ENCODE measurements at places on chromosomes 3 and 15.

DNA sequence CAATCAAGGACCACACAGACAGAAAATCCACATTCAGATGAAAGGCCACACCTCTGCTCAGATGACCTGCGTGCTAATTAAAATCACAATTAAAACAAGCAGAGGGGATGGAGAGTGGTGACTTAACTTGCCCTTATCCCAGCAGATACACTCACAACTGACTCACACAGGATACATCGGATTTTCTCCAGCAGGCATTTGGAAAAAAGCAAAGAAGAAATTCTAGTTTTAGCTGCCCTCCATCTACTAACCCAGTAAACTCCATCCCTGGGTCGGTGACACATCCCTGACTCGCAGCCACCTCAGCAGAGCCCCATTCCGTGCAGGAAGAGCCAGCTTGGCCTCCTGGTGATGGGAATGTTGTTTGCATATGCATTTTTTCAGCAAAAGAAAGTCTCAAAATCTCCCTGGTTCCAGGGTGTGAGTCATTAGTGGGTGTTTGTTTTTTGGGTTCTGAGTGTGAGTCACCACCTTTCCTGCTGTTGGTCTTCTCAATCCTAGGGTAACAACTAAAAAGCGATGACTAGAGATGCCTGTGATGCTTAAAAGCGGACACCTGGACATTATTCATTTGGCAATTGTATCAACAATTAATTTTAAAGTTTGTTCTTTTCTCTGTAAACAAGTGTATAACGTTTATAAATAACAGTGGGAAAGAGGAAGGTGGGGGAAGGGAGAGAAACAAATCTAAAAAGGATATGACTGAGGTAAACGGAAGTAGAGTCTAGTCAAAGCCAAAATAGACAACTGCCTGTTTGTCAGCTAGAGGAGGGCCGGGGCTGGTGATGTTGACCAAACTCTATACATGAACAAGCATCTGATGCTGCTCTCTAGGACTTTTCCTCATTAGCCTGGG is 49.8 kb upstream of the SLC4A7 start:
- no peaks in the 10 kb centered on the region for H3K27me3 ChIP-seq
- peak; percentile 10 for DNase-seq

GRCh38 chr3:37115446-37115845 is 58.9 kb downstream of the LRRFIP2 start:
- H3K27me3 ChIP-seq = no peaks in the 10 kb centered on the region
- H3K36me3 ChIP-seq = no peaks in the 10 kb centered on the region
- no peaks in the 10 kb centered on the region for H3K4me1 ChIP-seq
- DNase-seq = no peak
- H3K27ac ChIP-seq = no peak overlapping the region

- no peak overlapping the region for H3K27ac ChIP-seq
- H3K36me3 ChIP-seq = no peaks in the 10 kb centered on the region
- H3K4me1 ChIP-seq = no peaks in the 10 kb centered on the region
- H3K27me3 ChIP-seq = no peaks in the 10 kb centered on the region
- no peak for DNase-seq
- H3K4me3 ChIP-seq = no peak overlapping the region
These were observed 30.4 kb upstream of the BDH1 start for GRCh38 chr3:197586181-197586580.

- DNase-seq = no peak
- peaks cover 12% of the 10 kb centered on the region for H3K4me1 ChIP-seq
- H3K36me3 ChIP-seq = no peaks in the 10 kb centered on the region
These were observed 4.7 kb upstream of the CLDN1 start for GRCh38 chr3:190326930-190327329.

GRCh38 chr3:120093119-120093910 is 932 bp downstream of the GSK3B start:
- no peaks in the 10 kb centered on the region for H3K27me3 ChIP-seq
- peak overlapping the region; percentile 81 for H3K27ac ChIP-seq
- H3K36me3 ChIP-seq = no peaks in the 10 kb centered on the region
- DNase-seq = no peak
- peaks cover 27% of the 10 kb centered on the region for H3K4me1 ChIP-seq

DNA sequence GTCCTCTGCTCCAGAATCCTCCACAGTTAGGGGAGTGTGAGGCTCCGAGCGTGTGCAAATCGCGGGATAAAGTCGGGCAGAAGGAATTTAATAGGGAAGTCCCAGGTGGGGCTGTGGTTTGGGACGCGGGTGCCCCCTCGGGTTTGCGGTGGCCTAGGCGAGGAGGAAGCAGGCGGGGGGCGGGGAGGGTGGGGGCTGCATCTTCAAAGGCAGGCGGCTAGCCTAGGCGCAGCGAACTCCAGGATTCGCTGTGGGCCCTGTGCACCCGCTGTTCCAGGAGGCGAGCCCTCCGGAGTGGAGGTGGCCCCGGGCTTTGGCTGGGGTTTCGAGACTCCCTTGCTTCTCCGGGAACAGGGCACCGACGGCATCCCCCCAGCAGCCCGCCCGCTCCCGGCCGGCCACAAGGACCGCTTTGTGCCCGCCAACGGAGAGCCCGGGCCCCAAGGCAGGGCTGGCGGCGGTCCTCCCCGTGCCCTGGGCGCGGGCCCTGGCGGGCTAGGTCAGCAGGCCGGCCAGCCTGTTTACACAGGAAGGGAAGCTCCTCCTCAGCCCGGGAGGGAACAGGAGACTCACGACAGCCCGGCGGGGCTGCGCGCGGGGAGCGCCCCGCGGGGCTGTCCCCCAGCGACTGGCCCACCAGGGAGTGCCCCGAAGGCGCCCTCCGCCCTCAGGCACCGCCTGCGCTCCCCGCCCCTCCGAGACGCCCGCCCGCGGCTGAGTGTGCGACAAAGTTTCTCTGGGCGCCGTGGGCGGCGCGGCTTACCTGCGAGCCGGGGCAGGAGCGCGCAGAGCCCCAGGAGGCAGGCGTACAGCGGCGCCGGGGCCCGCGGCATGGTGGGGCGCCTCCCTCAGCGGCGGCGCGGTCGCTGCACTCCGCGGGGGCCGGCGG is 753 bp downstream of the ITGB5 start:
- H3K36me3 ChIP-seq = no peaks in the 10 kb centered on the region
- peak overlapping the region; percentile 7 for H3K4me3 ChIP-seq
- DNase-seq = peak; percentile 9
- no peak overlapping the region for H3K27ac ChIP-seq
- H3K27me3 ChIP-seq = peaks cover 30% of the 10 kb centered on the region
- peaks cover 14% of the 10 kb centered on the region for H3K4me1 ChIP-seq

- H3K4me3 ChIP-seq = no peak overlapping the region
- peaks cover 79% of the 10 kb centered on the region for H3K27me3 ChIP-seq
- H3K36me3 ChIP-seq = no peaks in the 10 kb centered on the region
- peaks cover 36% of the 10 kb centered on the region for H3K4me1 ChIP-seq
- H3K27ac ChIP-seq = no peak overlapping the region
These were observed 443 bp upstream of the NR2F2 start for GRCh38 chr15:96330064-96330449.

DNA sequence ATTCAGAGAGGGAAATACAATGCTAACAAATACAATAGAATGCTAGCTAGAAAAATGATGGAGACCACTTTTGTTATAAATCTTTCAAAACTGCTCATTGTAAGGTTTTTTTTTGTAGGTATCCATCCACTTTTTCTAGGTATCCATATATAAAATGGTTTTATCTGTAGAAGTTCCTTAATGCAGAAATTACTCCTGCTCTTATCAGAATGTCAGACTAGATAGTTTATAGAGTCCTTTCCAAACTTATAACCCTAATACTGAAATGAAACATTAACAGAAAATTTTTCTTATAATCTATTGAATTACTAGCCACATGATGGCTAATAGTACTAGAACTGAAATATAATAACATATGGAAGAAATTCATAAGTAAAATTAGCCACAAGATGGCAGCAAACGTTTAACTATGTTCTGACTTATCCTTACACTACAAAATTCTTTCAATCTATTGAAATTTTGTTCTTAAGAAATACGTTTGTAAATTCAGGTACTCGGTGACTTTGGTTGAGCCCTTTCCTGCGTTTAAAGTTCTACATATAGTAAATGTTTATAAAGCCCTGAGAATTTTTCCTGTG is 58.5 kb downstream of the ECT2 start:
- H3K27ac ChIP-seq = no peak overlapping the region
- DNase-seq = no peak
- H3K36me3 ChIP-seq = no peaks in the 10 kb centered on the region

DNA sequence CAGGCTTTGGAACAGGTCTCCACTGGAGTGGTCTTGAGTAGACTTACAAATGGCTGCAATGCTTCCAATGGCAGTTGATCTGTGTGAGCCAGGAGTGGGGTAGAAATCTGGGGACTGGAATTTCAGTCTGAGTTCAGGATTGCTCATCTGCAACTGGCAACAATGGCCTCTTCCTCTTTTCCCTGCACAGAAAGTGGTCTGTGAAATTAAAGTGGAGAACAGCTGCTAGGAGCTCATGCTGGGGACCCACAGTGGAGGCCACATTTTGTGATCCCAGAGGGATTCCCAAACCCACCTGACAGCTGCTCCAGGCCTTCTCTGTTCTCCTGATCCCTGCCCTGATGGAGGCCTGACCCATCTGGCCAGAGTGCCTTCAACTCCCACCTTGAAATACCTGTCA is 49.6 kb downstream of the CEMIP start:
- no peaks in the 10 kb centered on the region for H3K27me3 ChIP-seq
- H3K4me1 ChIP-seq = no peaks in the 10 kb centered on the region
- no peak overlapping the region for H3K27ac ChIP-seq
- DNase-seq = no peak
- no peak overlapping the region for H3K4me3 ChIP-seq

- H3K4me1 ChIP-seq = no peaks in the 10 kb centered on the region
- no peaks in the 10 kb centered on the region for H3K36me3 ChIP-seq
- H3K27ac ChIP-seq = no peak overlapping the region
- DNase-seq = no peak
- H3K4me3 ChIP-seq = no peak overlapping the region
These were observed 27.7 kb upstream of the LRRFIP2 start for GRCh38 chr3:37202035-37202434.

DNA sequence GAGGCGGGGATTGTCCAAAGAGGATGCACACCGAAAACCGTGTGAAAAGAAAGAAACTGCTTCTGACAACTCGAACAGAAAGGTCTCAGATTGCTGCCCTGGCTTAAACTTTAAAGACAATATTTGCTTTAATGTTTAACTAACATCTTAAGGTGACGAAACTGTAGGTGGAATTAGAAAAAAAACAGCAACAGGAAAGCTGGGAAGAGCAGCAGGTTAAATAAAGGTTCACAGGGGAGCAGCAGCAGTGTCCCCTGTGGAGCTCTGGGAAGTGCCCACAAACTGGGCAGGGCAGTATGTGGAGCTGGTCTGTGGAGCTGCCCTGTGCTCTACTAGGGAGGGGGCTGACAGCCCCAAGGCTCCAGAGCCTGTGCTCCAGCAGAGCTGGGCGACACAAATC is 25.4 kb downstream of the RUVBL1 start:
- H3K4me3 ChIP-seq = no peak overlapping the region
- H3K36me3 ChIP-seq = peaks cover 85% of the 10 kb centered on the region
- H3K27ac ChIP-seq = no peak overlapping the region

DNA sequence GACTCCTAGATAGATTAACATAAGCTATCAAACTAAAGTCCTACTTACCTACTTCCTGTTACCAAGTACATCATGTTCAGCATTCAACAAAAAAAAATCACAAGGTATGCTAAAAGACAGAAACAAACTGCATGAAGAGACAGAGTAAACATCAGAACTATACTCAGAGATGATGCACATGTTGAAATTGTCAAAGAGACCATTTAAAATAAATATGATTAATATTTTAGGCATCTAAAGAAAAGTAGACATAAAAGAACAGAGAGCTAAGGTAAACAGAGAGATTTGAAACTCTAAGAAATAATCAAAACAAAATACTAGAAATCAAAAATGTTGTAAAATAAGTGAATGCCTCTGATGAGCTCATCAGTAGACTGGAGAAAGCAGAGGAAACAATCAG is 224.8 kb upstream of the STAC start:
- H3K4me3 ChIP-seq = no peak overlapping the region
- no peaks in the 10 kb centered on the region for H3K36me3 ChIP-seq
- no peaks in the 10 kb centered on the region for H3K27me3 ChIP-seq
- DNase-seq = no peak

DNA sequence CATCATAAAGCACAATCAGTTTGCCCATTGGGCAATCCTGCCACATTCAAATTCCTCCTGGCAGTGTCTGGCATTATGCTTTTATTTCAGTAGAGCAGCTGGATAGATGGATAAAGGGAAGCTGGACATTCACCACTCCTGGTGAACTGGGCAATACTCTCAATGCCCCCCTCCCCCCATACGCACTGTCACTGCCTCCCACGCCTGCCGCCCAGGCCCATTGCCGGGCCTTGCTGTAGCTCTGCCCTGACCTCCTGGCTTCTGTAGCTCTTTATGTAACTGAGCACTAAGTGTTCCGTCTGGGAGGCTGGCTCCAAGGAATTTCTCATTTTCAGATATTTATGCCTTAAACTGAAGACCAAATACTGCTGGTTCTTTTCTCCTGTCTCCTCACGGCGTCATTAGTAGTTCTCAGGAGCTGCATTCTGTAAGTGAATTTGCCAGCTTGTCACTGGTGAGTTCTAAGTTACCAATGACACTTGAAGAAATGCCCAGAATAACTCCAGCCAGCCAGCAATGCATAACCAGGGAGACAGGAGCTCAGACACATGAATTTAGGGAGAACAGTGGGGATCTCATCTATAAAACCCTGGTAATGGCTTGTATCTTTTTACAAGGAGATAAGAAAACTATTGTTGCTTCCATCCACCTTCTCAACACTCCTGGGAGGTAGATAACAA is 25.5 kb upstream of the RASGRF1 start:
- H3K27ac ChIP-seq = no peak overlapping the region
- no peaks in the 10 kb centered on the region for H3K36me3 ChIP-seq
- H3K4me1 ChIP-seq = no peaks in the 10 kb centered on the region
- peaks cover 4% of the 10 kb centered on the region for H3K27me3 ChIP-seq

DNA sequence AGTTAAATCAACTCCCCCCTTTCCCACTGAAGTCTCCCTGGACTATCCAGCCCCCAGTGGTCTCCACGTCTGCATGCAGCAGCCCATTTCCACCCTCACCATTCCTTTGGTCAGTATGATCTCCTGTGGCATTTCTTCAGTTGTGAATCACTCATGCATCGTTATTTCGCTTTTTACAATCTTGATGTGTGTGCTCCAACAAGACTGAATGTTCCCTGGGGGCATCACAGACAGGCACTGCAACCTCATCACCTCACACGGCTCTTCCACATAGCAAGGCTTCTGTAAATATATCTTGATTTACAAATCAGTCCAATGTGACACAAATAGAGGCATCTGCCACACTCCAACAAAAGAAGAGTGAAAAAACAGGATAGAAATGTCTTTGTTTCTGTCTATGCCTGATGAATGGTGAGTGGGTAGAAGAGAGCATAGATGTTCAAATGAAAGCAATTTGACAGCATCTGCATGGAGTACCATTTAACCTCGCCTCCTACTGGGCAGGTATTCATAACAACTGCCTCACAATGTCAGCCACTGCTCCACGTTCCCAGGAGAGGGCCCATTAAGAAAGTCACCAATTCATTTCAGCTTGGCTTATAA is 5.2 kb downstream of the HEG1 start:
- peak overlapping the region; percentile 86 for H3K27ac ChIP-seq
- H3K4me1 ChIP-seq = peaks cover 65% of the 10 kb centered on the region
- H3K36me3 ChIP-seq = peaks cover 12% of the 10 kb centered on the region
- no peak overlapping the region for H3K4me3 ChIP-seq
- no peaks in the 10 kb centered on the region for H3K27me3 ChIP-seq
- DNase-seq = no peak

- H3K27me3 ChIP-seq = no peaks in the 10 kb centered on the region
- no peaks in the 10 kb centered on the region for H3K36me3 ChIP-seq
- no peak for DNase-seq
- H3K4me1 ChIP-seq = no peaks in the 10 kb centered on the region
- no peak overlapping the region for H3K4me3 ChIP-seq
These were observed 272.4 kb upstream of the COL8A1 start for GRCh38 chr3:99365979-99366378.

Measured in CD4-positive, alpha-beta T cell (primary cell).